ENCODE measurements at places on chromosomes 4 and X.

GRCh38 chrX:48090123-48090522, 18.7 kb upstream of the ZNF630 start:
- no peak for DNase-seq

- no peak for DNase-seq
These were observed 109.8 kb upstream of the PCDH7 start for GRCh38 chr4:30610361-30610760.

GRCh38 chrX:31190221-31190975, 118.6 kb upstream of the FTHL17 start:
- DNase-seq: no peak

DNA sequence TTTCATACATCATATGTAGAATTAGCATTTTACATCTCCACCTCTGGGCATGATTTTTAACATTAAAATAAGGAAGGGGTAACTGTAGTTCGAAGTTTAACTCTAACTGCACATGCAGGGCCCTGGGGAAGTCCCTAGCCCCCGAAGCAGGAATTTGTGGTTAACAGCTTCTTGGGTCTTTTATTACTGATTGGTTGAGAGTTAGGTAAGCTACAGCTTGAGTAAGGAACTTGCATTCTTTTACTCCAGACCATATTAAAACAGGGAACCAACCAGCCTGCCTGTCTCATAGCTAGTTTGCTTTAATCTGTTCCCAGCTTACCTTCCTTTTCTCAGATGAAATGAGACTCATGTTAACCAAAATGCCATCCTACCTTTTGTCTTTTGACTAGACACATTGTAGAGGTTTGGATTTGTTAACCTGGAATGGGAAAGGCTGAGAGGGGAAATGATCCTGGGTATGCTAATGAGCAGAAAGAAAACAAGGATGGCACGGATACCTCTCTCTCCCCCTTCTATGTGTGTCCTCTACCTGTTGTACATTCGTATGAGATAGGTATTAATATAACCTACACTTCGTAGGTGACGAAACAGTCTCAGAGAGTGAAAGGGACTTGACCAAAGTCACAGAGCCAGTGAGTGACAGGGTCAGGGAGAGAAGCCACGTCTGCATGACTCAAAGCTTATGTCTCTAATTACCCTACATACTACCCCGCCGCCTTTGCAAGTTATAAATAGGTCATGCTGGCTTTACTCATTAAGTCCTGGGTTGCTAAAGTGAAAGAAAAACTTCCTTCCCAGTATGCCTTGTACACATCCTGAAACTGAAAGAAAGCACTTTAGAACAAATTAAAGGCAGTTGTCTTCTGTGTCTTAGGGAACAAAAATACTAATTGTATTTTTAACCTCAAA, 119.5 kb upstream of the AFF2 start:
- no peak for DNase-seq

DNA sequence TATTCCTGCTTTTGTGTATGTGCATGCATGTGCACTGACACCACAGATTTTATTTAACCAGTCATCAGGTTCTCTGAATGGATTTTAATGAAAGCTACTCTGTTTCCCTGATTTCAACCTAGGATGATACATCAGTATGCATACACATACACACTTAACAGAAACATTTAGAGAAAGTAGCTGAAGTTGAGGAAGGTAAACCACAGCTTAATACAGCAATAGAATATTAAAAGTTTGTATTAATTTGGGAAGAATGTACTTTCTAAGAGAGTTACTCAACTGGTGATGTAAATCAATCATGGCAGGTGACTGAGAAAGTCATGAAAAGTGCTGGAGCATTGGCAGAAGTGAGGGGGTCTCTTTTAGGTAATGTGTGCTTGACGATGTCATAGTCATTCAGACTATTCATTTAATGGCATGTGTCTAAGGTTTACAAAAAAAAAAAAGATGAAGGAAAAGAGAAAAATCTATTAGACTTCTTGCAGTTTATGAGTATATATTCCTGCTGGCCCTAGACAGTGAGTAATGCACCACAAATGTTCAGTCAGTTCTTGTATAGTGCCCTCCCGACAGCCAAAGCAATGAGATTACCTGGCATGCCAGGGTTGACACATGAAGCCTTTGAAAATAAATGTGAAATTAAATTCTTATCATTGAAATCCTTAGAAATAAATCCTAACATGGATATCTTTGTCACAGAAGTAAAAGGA, 187.6 kb downstream of the RAPGEF2 start:
- DNase-seq: no peak

- no peak for DNase-seq
These were observed 20.8 kb upstream of the FAM13A start for GRCh38 chr4:89077761-89078160.

- no peak for DNase-seq
These were observed 3.0 kb upstream of the ZDHHC9 start for GRCh38 chrX:129846716-129847115.

DNA sequence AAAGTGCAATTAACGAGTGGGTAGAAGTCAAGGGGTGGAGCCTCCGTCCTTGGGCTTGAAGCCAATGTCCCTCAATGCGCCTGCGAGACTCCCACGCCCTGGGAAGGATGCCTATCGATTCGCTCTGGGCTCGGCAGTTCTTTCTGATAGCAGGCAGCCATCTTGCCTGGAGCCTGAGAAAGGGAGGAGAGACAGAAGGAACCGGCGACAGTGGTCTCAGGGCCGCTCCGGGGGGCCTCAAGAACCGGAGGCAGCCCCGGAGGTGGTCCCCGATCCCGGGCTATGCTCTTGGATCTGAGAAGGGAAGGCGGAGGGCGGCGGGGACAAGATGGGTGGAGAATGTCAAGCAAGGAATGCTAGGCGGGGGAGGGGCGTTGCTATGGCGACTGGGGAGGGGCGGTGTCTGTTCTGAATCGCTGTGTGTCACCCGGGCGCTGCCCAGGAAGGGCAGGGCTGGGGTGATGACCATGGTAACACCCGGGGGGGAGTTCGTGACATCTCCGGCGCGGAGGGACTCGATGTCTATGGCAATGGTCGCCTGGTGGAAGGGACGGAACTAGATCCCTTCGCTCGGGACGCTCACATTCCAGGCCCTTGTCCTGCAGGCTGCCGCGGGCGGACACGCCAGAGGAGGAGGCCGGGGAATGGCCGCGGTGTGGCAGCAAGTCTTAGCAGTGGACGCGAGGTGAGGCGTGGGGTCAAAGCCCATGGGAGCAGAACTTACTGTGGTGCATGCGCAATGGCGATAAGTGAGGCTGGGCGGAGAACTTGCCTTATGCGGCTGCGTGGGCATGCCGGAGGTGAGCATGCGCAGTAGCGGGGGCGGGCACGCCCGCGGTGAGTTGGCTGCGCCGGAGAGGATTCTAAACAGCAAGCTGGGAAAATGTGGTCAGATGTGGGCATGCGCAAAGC, at the start of gene WDR13:
WDR13 (plus strand) TSS at position 140 of the 912 bp plus-strand sequence; CDS start at position 645, 505 bp downstream.
- DNase-seq: peak; percentile 95

- peak; percentile 42 for DNase-seq
These were observed 51.1 kb upstream of the PPP2R3B start for GRCh38 chrX:437661-438390.

- peak; percentile 74 for DNase-seq
These were observed 1.8 kb upstream of the BCORL1 start for GRCh38 chrX:129980540-129981199.

DNA sequence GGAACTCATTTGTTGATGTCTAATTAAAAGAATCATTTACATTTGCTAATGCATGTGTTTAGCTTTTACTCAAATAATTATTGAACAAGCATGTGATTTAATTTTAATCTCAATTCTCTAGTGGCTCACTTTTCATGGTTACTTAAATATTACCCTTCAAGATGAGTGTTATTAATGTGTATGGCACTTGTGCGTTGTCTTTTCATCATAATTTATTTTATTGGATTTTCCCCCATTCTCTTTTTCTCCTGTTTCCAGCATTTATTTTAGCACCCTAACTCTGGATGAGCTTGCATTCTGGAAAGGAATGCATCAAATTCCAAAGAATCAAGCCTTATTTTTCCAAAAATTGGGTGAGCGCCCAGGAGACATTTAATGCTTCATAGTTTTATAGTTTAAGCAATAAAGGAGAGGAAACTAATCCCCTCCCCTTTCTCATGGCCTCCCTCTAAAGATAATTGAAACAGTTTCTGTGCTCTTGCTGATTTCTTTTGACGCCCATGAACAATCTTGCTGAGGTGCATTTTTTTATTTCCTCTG, 191.1 kb upstream of the FAT4 start:
- no peak for DNase-seq

GRCh38 chr4:78360466-78360865, 191.1 kb upstream of the ANXA3 start:
- DNase-seq: no peak

GRCh38 chr4:52358883-52359321, 300.2 kb downstream of the USP46 start:
- no peak for DNase-seq

DNA sequence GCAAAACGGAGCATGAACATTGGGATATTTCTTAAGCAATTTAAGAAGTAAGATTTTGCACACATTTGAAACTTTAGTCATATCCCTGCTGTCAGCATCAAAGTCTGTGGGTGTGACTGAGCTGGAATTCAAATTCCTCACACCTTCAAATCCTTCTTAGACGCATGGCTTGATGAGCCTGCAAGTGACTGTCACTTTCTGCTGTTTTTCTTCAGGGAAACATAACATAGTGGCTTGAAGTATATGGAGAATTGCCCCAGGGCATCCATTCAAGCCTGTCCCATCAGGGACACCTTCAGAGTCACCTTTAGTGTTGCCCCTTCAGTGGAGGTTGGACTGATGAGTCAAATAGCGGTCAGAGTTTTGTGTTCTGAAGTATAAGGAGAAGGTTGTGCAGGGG, 17.4 kb downstream of the FHDC1 start:
- no peak for DNase-seq

DNA sequence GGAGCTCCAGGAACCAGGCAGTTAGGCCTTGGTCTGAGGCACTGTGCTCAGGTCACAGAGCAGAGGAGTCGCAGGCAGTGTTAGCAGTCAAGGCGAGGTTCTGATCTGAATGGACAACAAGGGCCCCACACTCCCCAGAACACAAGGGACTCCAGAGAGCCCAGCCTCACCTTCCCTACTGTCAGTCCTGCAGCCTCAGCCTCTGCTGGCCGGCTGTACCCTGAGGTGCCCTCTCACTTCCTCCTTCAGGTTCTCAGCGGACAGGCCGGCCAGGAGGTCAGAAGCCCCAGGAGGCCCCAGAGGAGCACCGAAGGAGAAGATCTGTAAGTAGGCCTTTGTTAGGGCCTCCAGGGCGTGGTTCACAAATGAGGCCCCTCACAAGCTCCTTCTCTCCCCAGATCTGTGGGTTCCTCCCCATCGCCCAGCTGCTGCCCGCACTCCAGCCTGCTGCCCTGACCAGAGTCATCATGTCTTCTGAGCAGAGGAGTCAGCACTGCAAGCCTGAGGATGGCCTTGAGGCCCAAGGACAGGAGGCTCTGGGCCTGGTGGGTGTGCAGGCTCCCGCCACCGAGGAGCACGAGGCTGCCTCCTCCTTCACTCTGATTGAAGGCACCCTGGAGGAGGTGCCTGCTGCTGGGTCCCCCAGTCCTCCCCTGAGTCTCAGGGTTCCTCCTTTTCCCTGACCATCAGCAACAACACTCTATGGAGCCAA, 26.2 kb downstream of the MAGEA9 start:
- DNase-seq: no peak

GRCh38 chrX:13263560-13264251, 56.1 kb downstream of the ATXN3L start:
- DNase-seq: no peak

DNA sequence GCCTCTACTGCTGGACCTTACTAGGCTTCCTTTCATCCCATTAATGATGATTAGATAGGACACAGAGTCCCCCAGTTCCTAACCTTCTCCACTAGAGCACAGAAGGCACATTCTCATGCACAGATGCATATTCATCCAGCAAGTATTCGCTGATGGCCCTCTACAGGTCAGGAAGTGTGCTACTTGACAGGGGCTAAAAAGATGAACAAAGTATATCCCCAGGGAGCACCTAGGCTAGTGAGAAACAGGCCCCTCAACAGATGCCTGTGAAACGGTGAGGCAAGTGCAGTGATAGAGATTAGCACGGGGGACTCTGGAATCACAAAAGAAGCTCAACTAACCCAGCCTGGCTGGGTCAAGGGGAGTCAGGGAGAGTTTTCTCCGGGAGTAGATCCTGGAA, 95.8 kb downstream of the MGST2 start:
- DNase-seq: no peak

DNA sequence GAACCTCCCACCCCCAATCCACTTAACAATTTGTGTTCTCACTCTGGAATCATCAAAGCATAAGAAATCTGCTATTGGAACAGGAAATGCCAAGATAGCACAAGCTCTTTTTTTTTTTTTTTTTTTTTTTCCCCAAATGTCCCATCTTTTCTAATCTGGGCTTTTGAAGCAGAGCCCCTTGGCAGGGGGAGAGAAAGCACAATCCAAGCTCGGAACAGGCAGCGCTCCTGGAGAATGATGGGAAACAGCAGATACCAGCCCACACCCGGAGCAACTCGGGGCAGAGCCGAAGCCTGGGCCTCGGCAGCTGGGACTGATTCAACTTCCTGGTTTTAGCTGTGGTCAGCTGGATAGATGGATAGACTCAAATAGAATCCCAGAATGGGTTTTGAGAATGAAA, 235.1 kb downstream of the QDPR start:
- DNase-seq: no peak

GRCh38 chr4:6044805-6045204, 26.6 kb upstream of the C4orf50 start:
- DNase-seq: no peak

DNA sequence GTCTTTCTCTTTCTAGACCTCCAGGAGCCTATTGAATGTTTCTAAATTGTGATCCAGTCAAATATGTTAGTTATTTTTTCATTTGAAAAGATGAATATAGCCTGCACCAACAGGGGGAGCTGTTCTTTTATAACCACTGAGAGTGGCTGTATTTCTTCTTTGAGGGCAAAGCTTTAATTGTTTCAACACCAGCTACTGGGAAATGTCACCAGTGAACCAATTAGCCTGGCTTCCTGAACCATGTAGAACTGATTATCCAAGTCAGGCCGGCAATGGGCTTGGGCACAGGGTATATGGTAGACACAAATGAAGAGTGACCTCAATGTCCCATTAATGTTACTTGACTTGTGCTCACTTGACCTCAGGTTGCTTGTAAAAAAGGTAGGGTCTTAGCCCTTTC, 4.8 kb upstream of the DAPP1 start:
- DNase-seq: no peak

- no peak for DNase-seq
These were observed 12.8 kb upstream of the NSUN7 start for GRCh38 chr4:40736910-40737309.

DNA sequence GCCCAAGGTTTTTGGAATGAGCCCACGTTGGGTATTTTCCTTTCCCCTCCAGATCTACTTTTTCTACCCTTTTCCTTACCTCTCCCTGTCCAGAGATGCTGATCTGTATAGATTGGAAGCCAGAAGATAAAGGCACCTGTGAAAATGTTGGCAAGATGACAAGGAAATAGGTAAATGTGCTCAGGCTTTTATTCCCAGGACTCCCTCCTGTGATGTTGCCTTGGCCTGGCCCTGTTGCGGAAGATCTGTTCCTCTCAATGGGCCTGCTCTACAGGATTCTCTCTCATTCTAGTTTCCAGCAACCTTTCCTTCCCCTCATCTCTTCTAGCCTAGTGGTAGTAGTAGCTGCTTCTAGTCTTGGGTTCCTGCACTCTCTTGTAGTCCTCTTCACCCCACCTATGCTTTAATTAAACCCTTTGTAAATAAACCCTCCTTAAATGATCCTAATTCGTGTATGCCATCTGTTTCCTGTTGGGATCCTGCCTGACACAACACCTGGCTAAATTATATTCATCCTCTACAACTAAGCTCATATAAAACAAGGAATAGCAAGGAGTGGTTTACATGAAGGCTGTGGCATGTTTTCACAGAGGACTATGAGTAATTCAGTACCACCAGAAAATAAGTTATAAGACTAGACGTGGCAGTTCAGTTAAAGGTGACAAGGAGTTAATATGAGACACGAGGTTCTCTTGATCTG, 95.7 kb upstream of the MAOA start:
- no peak for DNase-seq

GRCh38 chrX:16772460-16772859, 13.8 kb upstream of the TXLNG start:
- DNase-seq: no peak
